Kidney glomerular epithelial cell (primary cell): ENCODE measurements at places on chromosomes 5 and 9.

GRCh38 chr5:145471831-145472612 lies 363.1 kb downstream of the PRELID2 start:
- DNase-seq: peak; percentile 38

DNA sequence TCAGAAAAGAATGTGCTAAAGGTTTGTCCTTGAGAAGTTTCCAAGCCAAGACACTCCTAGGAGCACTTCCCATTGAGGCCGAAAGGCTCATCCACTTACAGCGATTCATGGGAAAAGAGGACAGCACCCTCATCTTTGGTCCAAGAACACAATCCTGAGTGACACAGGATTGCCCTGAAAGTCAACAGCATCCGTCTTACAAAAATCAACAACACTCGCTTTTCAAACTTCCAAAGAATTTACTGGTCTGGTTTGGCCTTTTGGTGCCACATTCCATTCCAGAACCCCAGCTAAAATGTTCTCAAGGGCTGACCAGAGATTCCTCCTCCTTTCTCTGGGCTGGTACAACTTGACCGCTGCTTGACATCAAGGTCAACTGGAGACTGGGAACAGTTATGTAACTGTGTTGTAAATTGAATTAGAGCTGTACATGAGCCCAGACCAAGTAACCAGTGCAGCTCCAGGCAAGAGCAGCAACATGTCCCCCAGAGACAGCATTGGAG lies 415.8 kb upstream of the PIK3R1 start:
- DNase-seq: no peak

DNA sequence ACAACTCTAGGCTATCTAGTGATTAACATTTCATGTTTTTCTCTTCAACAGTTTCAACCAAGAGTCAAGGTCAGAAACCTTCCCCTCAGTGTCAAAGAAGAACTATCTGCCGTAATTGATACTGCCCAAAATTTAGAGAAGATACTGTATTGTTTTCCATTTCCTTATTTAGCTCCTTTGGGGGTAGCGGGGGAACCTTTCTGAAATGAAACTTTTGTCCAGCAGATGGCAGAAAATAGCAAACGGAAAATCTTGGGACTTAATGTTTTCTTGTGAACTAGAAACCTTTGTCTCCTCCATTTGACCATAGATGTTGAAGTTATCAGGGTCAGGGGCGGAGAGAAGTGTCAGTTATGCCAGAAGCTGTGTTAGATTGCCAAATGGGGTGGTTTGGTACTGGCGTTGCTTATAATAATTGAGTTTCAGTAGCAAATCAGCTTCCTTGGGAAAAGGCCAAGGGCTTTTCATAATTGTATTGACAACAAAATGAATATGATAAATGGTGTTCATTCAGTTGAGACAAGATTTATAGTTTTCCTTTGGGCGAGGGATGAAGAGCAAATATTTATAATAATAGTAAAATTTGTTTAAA lies 101.7 kb upstream of the TLX3 start:
- peak; percentile 61 for DNase-seq

GRCh38 chr9:4370501-4370900 lies 70.6 kb upstream of the GLIS3 start:
- no peak for DNase-seq

- peak; percentile 3 for DNase-seq
These were observed 5.1 kb upstream of the SMIM15 start for GRCh38 chr5:61167382-61167781.

- no peak for DNase-seq
These were observed 69.6 kb downstream of the CWC27 start for GRCh38 chr5:64838376-64838775.

- DNase-seq: no peak
These were observed 606 bp downstream of the EEIG1 start for GRCh38 chr9:127980060-127980705.

- DNase-seq: peak; percentile 20
These were observed 81.2 kb downstream of the GLDC start for GRCh38 chr9:6564360-6564759.

- no peak for DNase-seq
These were observed 13.1 kb upstream of the ZNF79 start for GRCh38 chr9:127411122-127411521.

GRCh38 chr5:176627582-176627981 lies 2.8 kb downstream of the SNCB start:
- no peak for DNase-seq

DNA sequence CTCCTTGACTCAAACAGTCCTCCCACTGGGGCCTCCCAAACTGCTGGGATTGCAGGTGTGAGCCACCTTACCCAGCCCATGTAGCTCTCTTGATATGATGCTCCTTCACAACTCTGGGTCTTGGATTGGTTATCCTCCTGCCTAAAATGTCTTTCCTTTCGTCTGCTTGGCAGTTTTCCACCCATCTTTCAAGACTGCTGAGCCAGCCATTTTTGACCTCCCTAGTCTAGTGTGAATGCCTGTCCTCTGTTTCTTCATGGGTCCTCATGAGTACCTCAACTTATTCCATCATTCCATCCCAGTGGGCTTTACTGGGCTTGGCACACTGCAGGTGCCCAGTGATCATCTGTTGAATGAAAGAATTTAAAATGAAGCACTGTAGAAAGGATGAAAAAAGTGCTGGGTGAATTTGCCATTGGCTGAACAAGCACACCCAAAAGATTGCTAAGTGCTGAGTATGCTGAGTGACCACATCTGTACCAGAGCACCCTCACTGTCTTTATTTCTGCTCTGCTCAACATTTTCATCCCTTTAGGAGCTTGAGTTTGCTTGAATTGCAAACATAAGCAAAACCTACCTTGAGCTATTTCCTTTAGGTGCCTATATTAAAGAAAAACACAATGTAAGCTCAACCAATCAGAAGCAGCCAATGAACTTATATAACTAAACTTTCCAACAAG lies 84.8 kb upstream of the FAM169A start:
- DNase-seq: no peak

- DNase-seq: no peak
These were observed 95.3 kb downstream of the COL5A1 start for GRCh38 chr9:134736791-134737497.

DNA sequence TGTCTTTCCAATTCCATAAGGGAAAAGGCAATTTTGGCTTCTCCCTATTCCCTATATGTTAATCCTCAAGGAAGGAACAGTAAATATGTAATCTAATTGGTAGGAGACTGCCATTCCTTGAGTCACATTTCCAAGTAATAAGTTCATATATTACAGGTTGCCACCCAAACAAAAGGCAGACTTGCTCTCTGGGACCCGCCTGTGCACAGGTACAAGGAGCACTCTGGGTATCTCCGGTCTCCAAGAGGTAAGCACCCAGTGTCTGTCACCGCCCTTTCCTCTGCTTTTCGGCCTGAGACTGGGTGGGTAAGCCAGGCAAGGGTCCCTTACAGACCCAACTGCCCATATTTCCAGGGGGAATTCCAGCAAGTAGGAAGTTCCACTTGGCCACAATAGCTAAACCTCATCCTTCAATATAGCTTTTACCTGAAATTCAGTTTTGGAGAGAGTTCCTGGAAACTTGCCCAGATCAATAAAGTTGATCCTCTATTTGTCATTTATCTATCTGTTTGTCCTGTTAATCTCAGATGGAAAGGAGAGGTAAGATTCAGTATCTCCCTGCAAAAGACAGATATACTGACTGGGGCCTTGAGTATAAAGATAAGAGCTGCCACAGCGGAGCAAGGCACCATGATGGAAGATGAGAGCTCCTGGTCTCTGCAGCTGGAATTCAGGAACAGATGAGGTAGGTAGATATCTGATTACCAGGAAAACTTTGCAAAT lies 81.8 kb downstream of the SUSD1 start:
- no peak for DNase-seq

- DNase-seq: no peak
These were observed 10.1 kb upstream of the NEURL1B start for GRCh38 chr5:172630986-172631385.

DNA sequence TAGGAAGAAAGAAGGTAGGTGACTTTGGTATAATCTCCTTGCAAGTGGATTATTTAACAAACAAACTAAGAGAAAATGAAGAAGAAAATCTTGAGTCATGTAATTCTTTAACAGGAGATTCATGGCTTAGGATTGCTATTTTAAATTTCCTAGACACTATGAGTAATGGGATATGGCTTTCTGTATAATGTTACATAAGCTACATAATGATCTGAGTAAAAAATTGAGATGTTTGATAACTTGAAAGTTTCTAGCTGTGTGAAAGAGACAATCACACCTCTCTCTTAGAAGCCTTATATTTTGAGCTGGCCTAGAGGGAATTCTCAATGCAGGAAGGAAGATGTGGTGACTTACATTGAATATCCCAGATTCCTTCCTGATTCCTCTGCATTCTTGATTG lies 92.5 kb downstream of the CDH9 start:
- no peak for DNase-seq

DNA sequence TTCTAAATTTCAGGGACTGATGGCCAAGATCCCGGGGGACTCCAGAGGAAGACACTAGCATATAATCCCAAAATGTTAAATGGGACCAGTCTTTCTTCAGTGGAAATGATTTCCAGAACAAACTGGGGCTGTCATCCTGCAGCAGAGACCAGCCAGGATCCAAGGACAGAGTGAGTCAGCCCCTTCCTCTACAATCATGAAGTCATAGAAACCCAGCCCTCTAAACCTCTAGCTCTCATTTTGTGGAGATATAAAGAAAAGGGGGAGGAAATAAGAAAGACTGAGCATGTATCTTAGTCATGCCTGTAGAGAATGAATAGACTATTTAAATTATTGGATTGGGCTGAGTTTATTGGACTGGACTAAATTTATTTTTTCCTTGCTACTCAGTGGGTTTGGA lies 318.3 kb downstream of the AGTPBP1 start:
- DNase-seq: no peak

DNA sequence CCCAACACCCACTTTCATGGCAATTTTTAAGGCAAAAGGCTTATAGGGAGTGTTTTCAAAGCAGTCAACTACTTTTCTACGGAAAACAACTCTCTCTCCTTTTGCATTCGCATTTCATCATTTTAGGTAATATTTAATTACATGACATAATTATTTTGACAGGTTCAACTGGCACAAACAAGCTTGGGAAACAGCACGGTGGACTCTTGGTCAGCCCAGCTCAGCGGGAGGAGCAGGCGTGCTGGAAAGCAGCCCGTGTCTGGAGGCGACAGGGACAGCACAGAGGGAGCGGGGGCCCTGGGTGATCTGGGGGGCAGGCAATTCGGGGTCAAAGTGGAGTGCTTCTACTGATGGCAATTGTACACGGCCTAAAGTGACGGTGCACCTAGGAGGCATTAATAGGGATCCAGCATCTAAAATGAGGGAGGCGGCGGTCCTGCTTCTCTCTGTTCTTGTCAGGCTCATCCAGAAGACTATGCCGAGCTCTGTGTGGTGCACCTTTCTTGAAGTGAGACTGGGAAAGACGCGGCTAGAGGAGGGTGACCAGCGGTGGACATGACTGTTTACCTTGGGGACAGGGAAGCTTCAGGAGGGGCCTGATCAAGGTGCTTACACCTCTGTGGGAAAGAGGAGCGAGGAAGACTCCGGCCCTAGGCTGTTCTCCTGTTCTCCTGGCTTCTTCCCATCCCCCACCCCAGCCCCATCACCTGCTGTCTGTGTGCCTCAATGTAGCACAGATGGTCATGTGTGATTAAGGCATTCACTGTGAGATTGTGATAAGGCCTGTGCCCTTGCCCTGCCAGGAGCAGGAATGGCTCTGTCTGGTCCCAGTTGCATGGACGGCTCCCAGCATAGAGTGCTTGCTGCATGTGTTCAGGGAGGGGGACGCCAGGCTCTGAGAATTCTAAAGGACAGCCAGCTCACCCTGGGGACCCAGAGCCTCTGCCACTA lies 3.4 kb downstream of the MYMK start:
- no peak for DNase-seq

GRCh38 chr5:16480821-16481538 lies 15.4 kb upstream of the ZNF622 start:
- no peak for DNase-seq

- no peak for DNase-seq
These were observed 17.4 kb upstream of the KCNIP1 start for GRCh38 chr5:170486371-170486770.

DNA sequence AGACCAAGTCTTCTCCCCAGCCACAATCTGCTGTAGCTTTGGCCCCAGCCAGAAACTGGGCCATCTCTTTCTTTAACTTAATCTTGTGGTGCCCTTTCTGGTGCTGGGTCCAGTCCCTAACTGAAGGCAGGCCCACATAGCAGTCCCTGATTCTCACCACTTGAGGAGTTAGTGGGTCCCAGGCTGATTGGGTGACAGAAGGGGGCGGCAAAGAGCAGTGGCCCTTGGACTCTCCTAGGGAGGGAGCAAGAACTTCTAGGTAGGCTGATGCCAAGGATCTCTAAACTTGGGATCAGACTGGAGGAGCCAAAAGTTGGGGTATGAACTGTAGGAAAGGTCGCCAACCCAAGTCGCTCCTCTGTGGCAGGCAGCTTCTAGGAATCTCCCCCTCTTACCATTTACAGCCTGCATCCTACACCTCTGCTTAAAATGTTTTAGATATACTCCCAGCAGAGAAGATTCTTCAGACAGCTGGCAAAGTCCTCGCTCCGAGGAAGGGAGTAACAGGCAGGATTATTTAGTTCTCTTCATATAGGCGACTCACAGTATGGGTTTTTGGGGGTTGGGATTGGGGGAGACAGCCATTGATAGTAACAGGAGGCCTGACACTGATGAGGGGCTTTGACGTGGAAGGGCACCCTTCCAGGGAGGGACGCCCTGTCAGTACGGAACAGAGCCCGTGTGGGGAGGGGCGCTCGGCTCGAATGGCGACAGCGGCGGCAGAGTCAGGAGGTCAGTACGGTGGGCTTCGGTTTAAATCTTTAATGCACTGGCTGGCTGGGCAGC lies 2.0 kb upstream of the CCL27 start:
- DNase-seq: peak; percentile 59

GRCh38 chr5:169171515-169171914 lies 129.4 kb downstream of the SLIT3 start:
- no peak for DNase-seq

- DNase-seq: no peak
These were observed 4.9 kb upstream of the PAX5 start for GRCh38 chr9:37038943-37039464.

GRCh38 chr9:136847088-136847825 lies 2.0 kb upstream of the PHPT1 start:
- no peak for DNase-seq

- no peak for DNase-seq
These were observed 543.1 kb upstream of the RIOK2 start for GRCh38 chr5:97726106-97726505.
